C1 segment of cervical spinal cord (tissue), 14 donors: ENCODE measurements at places on chromosomes 16 and 17.

DNA sequence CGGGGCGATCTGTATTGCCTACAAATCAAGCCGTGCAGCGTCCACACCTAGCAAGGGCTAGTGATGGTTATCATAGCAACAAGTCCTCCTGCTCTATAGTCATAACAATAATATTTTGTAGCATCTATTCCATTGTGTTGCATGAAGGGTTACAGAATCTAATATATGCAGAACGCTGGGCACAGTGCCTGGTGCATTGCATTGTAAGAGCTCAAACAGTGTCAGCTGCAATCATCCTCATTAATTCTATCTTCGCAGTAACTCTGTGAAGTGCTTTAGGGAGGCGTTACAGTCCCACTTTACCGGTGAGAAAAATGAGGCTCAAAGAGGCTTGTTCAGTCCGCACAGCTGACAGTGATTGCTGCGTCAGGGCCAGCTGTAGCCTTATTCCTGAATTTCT, 149.4 kb downstream of the RBFOX1 start:
- DNase-seq = no peak

GRCh38 chr17:68423251-68423650, 34.0 kb downstream of the WIPI1 start:
- DNase-seq = no peak

DNA sequence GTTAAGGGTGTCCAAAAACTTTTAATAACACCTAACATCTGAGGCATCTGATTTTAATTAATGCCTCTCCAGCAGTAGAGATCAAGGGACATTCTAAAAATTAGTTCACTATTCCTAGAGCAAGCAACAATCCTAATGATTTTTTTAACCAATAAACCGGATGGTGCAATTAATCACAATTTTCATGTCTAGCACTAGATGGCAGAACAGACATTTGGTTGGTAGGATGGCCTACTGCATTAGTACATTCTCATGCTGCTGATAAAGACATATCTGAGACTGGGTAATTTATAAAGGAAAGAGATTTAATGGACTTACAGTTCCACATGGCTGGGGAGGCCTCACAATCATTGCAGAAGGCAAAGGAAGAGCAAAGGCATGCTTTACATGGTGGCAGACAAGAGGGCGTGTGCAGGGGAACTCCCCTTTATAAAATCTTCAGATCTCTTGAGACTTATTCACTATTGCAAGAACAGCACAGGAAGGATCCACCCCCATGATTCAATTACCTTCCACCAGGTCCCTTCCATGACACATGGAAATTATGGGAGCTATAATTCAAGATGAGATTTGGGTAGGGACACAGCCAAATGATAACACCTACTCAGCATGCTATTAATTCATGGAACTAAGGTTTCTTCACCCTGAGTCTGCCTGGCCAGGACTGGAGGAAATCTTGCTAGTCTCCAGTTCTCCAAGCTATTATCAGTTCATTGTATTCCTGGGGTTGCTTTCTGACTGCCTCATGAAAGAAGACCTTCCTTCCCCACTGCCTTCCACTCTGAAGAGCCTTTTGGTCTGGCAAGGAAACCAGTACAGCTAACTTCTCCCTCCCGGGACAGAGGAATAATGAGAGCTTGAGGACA, 24.8 kb downstream of the HS3ST3A1 start:
- DNase-seq = no peak

DNA sequence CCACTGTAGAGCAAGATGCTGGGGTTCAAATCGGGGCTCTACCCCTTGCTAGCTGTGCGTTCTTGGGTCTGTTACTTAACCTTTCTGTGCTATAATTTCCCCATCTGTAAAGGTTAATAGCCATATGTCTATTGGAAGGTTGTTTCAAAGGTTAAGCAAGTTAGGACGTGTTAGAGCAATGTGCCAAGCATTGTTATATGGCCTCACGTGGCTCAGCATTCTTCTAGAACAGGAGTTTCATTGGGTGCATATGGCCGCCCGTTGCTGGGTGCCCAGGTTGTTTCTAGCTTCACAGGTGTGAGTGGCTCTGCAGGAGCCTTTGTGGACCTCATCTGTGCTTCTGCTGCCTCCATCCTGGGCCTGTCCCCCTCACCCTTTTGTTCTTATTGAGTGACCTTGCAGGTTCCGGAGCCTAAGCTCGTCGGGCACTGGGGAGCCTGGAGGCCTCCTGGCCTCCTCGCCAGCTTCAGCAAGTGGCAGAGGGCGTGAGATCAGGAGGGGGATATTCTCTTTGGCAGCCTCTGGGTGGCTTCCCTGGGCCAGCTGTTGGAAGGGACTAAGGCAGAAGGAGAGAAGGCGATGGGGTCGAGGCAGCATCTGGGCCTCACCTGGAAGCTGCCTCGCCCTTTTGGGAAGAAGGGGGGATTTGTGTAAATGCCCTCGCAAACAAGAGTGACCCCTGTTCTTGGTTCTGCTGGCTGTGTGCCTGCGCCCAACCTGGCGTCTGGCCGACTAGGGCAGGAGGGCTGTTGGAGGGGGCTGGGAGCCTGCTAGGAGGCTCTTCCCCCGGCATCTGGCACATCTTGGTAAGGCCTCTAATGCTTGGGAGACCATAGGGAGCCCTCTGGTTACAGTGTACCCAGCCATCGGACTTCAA, 80.2 kb upstream of the CIBAR2 start:
- no peak for DNase-seq

- DNase-seq = no peak
Measured at GRCh38 chr17:80274331-80274730, 13.7 kb downstream of the RNF213 start.

GRCh38 chr16:76199681-76200220, 77.5 kb upstream of the CNTNAP4 start:
- DNase-seq = no peak

- DNase-seq = no peak
Measured at GRCh38 chr17:4724650-4725049, 6.6 kb upstream of the MED11 start.

DNA sequence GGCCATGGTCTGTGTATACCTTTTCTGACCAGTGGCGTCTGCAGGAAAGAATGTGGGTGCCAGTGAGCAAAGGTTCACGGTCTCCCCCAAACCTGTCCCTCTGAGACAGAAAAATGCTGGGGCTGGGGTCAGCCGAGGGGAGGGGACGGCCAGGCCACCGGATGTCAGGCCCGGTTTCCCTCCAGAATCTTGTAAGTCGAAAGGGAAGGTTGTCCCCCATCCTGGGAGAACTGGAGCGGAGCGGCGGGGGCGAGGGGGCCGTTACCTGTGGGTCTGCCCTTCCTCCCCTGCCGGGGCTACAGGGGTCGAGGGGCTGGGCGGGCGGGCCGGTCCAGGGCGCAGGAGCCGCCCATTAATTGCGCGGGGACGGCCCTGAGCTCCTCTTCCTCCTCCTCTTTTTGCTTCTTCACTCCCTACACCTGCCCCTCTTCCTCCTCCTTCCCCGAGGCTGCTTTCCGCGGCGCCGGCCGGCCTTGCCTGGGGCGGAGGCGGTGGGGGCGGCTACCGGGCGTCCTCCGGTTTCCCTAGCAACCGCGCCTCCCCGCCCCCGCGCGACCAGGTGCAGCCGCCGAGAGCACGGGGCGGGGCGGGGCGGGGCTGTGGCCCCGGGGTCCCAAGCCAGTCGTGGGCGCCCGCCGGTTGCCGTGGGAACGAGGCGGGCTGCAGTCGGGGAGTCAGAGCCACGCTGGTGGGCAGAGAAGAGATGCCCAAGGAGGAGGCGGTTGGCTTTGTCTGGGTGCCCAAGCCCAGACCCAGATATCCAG, at the start of gene MARCHF10:
TSS of gene MARCHF10 (minus strand) at position 503 of the 764 bp plus-strand sequence. CDS start 6,579 bp downstream, outside the sequence.
- no peak for DNase-seq

DNA sequence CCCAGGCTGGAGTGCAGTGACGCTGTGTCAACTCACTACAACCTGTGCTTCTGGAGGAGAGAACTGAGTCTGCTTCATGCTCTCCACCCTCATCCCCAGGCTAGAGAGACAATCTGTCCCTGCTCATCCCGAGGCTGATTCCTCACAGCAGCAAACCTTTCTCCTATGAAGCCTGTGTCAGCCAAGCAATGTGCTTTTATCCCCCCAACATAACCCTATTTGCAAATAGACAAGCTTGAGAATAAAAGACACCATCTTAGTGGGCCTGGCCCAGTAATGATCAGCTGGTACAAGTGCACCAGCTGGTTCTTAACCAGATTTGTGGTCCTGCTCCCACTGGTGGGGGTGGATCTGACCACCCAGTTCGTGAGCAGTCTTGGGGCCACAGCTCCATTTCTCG, 322.8 kb downstream of the CPPED1 start:
- DNase-seq = no peak

DNA sequence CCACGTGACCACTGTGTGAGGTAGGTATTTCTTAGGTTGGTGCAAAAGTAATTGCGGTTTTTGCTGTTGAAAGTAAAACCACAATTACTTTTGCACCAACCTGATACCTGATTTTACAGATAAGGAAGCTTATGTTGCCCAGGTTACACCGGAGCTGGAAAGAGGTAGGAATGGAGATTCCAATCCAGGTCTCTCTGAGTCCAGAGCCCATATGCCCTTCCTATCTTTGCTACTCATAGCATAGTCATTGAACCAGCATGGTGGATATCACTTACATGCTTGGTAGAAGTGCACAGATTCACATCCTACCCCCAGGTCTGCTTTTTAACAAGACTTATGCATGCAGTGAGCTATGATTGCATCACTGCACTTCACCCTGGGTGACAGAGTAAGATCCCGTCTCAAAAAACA, 61.8 kb downstream of the ARSG start:
- DNase-seq = no peak

- DNase-seq = no peak
Measured at GRCh38 chr17:57292091-57292490, 35.8 kb downstream of the MSI2 start.

DNA sequence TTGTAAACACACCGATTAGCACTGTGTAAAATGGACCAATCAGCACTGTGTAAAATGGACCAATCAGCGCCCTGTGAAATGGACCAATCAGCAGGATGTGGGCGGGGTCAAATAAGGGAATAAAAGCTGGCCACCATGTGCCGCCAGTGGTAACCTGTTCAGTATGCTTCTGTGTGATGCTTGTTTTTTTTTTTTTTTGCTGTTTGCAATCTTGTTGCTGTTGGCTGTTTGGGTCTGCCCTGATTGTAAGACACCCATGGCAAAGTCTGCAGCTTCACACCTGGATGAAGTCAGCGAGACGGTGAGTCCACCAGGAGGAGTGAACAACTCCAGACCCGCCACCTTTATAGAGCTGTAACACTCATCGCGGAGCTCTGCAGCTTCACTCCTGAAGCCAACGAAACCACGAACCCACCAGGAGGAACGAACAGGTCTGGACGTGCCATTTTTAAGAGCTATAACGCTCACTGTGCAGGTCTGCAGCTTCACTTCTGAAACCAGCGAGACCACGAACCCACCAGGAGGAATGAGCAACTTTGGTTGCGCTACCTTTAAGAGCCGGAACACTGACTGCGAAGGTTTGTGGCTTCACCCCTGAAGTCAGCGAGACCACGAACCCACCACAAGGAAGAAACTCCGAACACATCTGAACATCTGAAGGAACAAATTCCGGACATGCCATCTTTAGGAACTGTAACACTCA, 85.0 kb upstream of the MED9 start:
- no peak for DNase-seq

DNA sequence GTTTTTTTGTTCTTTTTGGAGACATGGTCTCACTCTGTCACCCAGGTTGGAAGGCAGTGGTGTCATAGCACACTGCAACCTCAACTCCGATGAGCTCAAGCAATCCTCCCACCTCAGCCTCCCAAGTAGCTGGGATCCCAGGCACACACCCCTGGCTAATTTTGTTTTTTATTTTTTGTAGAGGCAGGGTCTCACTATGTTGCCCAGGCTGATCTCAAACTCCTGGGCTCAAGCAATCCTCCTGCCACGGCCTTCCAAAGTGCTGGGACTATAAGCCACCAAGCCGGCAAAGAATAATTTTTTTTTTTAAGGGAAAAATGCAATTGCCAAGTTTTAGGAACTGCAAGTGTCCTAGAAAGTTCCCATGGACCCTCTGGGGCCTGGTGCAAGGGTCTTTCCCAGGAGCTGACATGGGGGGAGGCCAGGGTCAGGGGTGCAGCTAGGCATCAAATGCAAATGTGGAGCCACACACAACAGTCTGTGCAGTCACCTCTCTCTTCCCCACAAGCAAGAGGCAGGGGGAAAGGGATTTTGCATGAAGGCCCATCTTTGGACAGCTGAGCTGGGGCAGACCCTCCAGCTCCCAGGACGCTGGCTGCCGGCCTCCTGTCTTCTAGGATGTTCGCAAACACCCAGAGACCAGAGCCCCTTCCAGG, 20.1 kb upstream of the BCAR1 start:
- DNase-seq = no peak
